ENCODE measurements at places on chromosomes 2 and 18.

- DNase-seq = no peak
Observed at GRCh38 chr2:53104263-53104662, 663.3 kb upstream of the CHAC2 start.

DNA sequence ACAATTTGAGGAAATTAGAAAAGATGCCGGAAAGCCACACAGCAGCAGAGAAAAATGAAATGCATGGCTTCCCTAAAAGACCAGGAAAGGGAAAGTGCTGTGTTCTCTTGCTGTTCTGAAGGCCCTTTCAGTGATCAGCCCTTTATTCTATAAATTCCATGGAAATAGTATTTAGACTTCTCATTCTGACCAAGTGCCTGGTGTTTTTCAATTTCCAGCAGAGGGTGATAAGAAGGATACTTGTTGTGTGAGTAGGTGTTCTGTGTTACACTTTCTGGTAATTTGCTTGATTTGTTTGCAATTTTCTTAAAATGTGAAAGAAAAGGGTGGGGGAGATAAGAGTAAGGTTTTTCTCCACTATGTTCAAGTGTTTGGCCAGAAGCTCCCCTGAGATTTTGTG, 504.5 kb downstream of the IRS1 start:
- DNase-seq = no peak

- DNase-seq = no peak
Observed at GRCh38 chr2:207762146-207762545, 7.6 kb downstream of the FZD5 start.

- DNase-seq = no peak
Observed at GRCh38 chr2:240568678-240569522, 616 bp downstream of the RNPEPL1 start.

DNA sequence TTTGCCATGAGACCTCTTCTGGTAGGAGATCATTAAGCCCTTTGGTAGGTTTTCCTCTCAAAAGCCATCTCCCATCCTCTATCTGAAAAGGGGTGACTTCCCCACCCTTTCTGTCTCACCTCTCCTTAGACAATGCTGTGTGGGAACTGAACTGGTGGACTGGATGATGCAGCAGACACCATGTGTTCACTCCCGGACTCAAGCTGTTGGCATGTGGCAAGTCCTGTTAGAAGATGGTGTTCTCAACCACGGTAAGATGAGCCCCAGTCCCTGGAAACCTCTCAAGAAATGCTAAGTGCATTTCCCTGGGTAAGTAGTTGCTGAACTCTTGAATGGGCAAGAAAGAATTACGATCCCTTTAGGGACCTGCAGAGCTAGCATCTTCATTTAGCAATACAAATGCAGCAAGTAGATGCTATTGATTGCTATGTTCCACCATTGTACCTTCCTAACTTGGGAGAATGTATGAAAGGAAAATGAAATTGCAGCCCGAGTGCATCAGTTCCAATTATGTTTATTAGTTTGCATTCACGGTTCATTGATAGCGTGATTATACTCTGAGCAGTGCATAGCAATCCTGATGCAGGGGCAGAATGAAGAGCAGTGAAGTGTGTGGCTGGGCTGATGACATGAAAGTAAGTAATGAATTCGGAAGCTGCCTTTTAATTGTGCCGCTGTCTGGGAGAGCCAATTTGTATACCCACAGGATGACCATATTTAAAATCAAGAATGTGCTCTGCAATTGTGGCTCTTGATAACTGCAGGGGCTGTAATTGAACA, 110.0 kb upstream of the MAP3K20 start:
- no peak for DNase-seq

DNA sequence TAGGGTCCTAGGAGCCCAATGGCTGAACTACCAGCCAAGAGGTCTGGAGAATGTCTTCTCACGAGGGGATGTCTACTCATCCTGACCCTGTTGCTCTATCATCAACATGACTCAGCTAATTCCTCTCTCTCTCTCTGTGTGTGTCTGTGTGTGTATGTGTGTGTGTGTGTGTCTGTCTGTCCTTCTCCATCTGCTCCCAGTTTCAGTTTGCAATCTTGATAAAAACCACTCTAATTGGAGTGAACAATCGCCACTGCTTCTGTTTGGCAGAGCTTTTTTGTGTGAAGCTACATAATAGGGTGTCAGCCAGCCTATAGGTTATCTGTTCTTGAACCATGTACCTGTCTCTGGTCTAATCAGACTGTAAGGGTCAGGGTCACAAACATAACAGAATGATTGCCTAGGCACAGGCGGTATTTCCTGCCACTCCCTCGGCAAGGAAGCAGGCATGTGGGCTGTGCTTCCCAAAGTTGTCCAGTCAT, 219.8 kb downstream of the SH3BP4 start:
- DNase-seq = no peak

- DNase-seq = no peak
Observed at GRCh38 chr2:20224716-20225293, at the start of gene SDC1. TSS of gene SDC1 (minus strand) at chr2:20225130. CDS start at chr2:20224867, 263 bp downstream.

GRCh38 chr2:86445436-86445835, 4.3 kb downstream of the KDM3A start:
- no peak for DNase-seq

GRCh38 chr18:63379639-63379962, 12.6 kb upstream of the KDSR start:
- DNase-seq = no peak

All from urinary bladder (tissue), 4 donors.